ENCODE measurements at places on chromosomes 5 and 9.

- DNase-seq: no peak
Measured at GRCh38 chr9:127847178-127847510, 7.3 kb downstream of the ENG start.

GRCh38 chr9:98374385-98375051 is 119.1 kb upstream of the TBC1D2 start:
- peak; percentile 77 for DNase-seq

- DNase-seq: no peak
Measured at GRCh38 chr5:124544366-124545055, 201.9 kb downstream of the ZNF608 start.

DNA sequence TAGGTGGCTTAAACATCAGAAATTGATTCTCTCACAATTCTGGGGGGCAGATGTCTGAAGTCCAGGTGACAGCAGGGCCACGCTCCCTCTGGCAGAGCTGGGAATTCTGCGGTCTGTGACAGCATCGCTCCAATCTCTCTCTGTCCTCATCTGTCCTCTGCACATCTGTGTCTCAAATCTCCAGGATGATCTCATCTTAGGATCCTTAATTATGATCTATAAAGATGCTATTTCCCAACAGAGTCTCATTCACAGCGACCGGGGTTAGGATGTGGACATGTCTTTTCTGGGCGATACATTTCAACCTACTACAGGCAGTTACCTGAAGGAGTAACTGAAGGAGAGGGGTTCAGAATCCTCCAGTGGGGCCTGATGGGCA is 31.4 kb downstream of the ANKRD33B start:
- no peak for DNase-seq

- DNase-seq: no peak
Measured at GRCh38 chr9:32992595-32993238, 8.7 kb downstream of the APTX start.

GRCh38 chr5:67215519-67216471 is 19.2 kb upstream of the CD180 start:
- no peak for DNase-seq

- DNase-seq: no peak
Measured at GRCh38 chr5:64831996-64832395, 63.3 kb downstream of the CWC27 start.

GRCh38 chr5:111453747-111454146 is 58.6 kb downstream of the STARD4 start:
- DNase-seq: no peak

GRCh38 chr5:95669985-95670384 is 12.8 kb downstream of the SPATA9 start:
- DNase-seq: no peak

GRCh38 chr5:39058178-39058921 is 15.8 kb downstream of the RICTOR start:
- DNase-seq: no peak

DNA sequence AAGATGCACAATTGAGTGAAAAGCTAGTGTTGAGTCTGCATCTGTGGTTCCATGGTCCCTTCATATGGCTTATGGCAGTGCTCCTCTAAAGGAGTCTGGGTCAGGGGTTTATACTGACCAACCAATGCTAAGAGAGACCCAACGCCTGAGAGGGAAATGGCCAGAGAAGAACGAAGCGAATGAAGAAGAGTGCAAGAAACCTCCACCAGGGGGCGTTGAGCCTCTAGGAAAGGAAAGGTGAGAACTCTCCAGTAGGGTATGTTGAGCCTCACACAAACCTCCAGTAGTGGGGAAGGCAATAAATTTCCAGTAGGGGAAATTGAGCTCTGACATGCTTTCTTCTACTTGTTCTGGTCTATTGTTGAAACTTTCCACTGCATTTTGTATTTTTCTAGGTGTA is 470.6 kb downstream of the PRDM9 start:
- no peak for DNase-seq

DNA sequence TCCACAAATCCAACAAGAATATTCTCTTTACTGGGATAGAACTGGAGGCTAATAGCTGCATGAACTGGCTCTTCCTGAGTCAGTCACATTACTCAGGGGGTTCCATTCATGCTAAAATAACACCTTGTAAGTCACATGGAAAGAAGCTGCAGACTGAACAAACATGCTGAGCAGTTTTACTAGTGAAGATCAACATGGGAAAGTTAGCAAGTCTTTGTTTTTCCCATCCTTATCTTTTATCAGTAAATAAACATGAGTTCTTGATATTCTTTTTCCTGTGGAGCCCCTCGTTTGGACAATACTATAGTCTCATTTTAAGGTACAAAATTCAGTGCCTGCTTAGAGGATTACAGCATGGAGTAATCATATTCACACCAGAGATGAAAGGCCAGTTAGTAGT is 43.7 kb upstream of the TEK start:
- DNase-seq: no peak

GRCh38 chr9:135136481-135136880 is 49.0 kb downstream of the OLFM1 start:
- no peak for DNase-seq

GRCh38 chr5:132677191-132677590 is 3.4 kb downstream of the IL4 start:
- peak; percentile 59 for DNase-seq

GRCh38 chr9:134992755-134993124 is 75.0 kb upstream of the FCN1 start:
- DNase-seq: no peak

DNA sequence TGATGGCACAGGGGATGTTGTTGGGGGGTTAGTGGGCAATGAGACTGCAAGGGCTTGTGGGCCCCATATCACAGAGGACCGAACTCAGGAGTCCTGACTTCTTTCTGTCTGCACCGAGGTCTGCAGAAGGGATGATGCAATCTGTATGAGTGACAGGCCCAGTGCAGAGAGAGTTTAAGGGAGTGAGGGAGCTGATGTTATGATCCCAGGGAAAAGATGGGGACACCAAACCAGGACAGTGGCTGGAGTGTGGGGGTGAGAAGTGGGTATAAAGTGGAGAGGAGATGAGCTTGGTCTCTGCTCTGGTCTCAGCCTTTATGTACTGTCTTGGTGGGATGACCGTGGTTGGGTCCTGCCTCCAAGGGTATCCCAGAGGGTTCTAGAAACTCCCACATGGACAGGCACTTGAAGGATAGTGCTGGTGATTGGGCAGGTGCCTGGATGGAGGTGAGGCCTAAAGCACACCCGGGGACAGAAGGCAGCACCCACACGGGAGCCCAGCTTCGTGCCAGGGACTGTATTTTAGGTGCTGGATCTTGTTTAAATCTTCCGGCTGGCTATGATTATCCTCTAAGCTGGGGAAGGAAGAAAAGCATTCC is 21.9 kb downstream of the GSN start:
- no peak for DNase-seq

DNA sequence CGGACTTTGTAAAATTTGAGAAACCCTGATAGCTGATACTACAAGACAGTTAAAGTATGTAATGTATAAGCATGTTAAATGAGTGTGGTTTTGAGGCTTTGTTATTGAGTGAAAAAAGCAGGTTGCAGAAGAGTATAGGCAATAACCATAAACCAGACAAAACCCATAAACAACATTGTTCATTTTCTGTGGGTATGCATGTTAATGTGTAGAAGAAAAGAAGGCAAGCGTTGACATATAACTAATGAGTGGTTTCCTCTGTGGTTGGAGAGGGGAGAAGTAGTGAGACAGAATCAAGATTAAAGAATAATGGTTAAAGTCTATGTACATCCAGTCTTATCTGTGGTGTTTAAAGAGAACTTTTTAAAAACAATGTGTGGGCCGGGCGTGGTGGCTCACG is 26.2 kb downstream of the RAD23B start:
- DNase-seq: no peak

GRCh38 chr5:139584137-139584536 is 23.0 kb downstream of the UBE2D2 start:
- DNase-seq: no peak

- no peak for DNase-seq
Measured at GRCh38 chr9:90420211-90420610, 222.4 kb downstream of the DIRAS2 start.

- no peak for DNase-seq
Measured at GRCh38 chr5:77620405-77620804, 18.1 kb downstream of the OTP start.

DNA sequence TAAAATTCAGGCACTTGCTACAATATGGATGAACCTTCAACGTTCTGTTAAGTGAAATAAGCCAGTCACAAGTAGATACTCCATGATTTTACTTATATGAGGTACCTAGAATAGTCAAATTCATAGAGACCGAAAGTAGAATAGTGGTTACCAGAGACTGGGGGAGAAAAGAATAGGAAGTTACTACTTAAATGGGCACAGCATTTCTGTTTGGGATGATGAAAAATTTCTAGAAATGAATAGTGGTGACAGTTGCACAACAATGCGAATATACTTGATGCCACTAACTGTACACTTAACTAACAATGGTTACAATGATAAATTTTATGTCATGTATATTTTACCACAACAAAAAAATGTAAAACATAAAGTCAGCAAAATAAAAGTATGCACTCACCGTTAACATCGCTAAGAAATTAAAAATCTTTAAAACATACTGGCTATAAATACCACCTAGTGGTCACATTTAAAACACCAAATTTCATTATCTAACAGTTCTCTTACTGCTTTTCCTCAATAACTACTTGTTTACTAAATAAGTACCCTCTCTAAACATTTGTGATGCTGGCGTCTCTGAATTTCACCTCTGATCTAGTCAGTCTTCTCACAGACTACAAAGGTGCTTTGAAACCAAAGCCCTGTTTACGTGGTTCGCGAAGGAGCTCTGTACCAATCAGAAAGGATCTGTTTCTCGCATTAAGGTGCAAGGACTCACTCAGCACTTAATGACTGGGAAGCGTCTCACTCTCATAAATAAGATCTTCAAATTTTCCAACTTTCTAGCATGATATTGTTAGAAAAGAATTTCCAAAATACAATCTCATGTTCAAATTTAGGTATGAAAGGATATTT is 22.7 kb downstream of the KIF3A start:
- DNase-seq: no peak

GRCh38 chr5:157563373-157563928 is 12.1 kb downstream of the ADAM19 start:
- DNase-seq: peak; percentile 83

DNA sequence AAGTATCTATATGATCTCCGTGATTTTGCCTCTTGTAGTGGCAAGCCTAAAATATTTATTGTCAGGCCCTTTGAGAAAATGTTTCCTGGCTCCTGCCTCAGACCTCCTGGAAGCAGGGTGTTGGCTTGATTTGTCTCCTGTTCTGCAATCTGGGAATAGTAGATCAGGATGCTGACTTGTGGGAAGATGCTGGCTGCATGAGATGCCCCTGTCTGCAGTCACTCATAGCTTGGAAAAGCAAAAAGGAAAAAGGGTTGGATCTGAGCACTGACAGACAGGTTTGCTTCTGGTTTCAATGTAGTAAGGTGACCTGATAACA is 16.7 kb downstream of the TJP2 start:
- DNase-seq: no peak

GRCh38 chr9:130236436-130236985 is 29.0 kb upstream of the HMCN2 start:
- DNase-seq: no peak

- DNase-seq: no peak
Measured at GRCh38 chr5:87735923-87736322, 323.2 kb upstream of the CCNH start.

GRCh38 chr5:146909255-146910068 is 30.9 kb upstream of the PPP2R2B start:
- no peak for DNase-seq

DNA sequence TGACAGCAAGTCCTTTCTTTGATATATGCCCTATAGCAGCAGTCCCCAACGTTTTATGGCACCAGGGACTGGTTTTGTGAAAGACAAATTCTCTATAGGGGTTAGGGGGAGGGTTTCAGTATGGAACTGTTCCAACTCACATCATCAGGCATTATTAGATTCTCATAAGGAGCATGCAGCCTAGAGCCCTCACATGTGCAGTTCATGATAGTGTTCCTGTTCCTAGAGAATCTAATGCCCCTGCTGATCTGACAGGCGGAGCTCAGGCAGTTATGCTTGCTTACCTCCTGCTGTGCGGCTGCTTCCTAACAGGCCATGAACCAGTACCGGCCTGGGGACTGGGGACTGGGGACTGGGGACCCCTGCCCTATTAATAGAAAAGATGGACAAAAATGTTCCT is 2.7 kb upstream of the RAPGEF6 start:
- DNase-seq: no peak

GRCh38 chr9:84775056-84775643 is 105.6 kb downstream of the NTRK2 start:
- DNase-seq: no peak

GRCh38 chr9:32486839-32487562 is 39.0 kb downstream of the RIGI start:
- DNase-seq: peak; percentile 14

- DNase-seq: no peak
Measured at GRCh38 chr9:18253950-18254349, 220.0 kb upstream of the ADAMTSL1 start.

GRCh38 chr9:2616692-2617377 is 4.8 kb upstream of the VLDLR start:
- no peak for DNase-seq

DNA sequence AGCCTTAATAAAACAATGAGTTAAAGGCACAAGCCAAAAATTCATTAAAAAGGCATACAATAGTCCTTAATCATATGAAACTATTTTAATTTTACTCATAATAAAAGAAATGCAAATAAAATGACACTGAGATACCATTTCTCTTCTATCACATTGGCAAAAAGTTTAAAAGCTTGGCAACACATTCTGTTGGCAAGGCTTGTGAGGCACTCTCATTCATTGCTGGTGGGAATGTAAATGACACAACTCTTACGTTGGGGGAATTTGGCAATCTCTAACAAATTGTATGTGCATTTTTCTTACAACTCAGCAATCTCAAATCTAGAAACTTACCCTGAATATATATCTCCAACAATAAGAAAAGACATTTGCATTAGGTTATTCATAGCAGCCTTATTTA is 111.6 kb downstream of the PRELID2 start:
- no peak for DNase-seq

DNA sequence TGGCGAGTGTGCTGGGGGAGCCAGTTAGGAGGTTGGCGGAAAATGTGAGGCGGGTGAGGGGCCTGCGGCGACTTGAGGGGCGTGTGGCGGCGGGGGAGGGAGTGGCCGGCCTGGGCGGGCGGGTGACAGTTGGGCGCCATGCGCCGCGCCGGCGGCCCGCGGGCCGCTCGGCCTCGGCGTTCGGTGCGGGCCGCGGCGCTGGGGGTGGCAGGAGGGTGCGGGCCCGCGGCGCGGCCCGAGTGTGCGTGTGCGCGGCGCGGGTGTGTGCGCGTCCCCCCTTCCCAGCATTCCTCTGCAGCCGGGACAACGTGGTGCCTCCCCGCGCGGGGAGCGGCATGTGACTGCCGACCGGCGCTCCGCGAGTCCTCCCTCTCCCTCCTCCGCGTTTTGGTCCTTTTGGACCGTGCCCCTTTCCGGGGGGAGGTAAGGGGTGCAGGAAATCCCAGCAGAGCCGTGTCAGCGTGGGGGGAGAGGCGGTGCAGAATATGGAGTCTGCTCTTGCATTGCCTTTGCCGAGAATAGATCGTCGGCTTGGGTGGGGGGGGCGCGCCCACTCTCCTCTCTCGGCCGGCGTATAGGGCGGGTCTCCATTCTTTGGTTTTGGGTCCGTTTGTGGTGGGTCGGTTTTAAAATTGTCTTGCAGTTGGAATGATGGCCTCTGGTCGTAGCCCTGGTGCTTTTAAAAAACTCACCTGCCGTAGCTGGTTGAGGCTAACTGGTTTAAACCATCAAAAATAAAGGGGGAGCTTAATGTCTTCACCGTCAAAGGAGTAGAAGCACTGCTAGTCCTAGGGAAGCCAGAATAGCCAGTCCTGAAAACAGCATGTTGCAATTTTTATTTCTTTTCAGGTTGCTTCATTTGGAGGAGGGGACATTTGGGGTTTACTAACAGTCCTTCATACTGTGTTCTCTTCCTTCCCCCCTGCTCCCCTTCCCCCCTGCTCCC is 2.0 kb downstream of the LARP1 start:
- no peak for DNase-seq

All from AG04449 (cell line).